Memory B cell (primary cell): ENCODE measurements at places on chromosomes 3 and 15.

GRCh38 chr3:133192967-133193366 is 154.8 kb downstream of the TMEM108 start:
- no peak for DNase-seq

DNA sequence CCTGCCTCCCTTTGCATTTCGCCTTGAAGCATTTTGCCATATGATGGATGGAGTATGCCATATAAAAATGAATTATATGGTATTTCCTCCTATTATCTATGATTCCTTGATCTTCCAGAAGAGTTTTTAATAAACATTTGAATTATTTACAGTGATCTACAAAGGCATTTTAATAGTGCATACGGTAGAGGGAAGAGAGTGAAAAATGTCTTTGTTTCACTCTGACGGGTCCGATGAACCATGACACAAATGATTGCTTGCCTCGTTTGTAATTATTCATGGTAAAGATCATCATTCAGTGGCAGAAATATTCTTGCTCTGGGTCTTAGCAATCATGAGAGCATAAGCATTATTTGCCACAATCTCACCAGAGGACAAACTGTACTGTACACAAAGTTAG is 1010.9 kb downstream of the NTRK3 start:
- DNase-seq, result no peak

DNA sequence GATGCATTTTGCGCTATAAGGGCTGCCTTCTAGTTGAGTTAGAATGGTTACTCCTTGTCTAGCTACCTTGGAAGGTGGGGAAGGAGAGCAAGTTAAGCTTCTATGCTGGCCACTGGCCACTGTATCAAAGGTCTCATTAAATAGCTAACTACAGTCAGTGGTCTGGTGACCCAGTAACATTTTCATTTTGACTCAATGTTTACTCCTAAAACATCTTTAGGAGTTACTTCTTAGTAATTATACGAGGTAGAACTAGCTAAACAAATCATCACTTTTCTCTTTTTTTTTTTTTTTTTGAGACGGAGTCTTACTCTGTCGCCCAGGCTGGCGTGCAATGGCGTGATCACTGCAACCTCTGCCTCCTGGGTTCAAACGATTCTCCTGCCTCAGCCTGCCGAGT is 26.7 kb downstream of the ETV5 start:
- DNase-seq, result no peak

DNA sequence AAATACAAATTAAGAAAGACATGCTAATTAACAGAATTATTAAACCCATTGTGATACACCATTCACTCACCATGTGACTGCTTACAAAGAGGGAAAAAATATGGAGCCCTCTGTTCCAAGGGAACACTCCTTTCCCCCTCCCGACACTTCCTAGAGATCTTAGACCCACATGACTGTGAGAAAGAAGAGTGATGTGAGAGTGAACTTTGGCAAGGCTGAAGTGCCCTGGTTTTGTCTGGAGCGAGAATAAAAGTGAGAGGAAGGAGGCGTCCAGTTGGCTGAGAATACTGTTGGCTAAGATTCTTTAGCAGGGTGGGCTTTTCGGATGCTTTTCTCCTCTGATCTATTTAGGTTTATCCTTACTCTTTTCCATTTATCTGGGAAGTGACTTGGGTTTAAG is 14.1 kb downstream of the CHL1 start:
- no peak for DNase-seq

- no peak for DNase-seq
These were observed 421.0 kb upstream of the RBMS3 start for GRCh38 chr3:28859897-28860296.
